ENCODE measurements at places on chromosomes 4 and X.

GRCh38 chrX:17622331-17622730, 115.0 kb upstream of the SCML1 start:
- DNase-seq, result no peak

DNA sequence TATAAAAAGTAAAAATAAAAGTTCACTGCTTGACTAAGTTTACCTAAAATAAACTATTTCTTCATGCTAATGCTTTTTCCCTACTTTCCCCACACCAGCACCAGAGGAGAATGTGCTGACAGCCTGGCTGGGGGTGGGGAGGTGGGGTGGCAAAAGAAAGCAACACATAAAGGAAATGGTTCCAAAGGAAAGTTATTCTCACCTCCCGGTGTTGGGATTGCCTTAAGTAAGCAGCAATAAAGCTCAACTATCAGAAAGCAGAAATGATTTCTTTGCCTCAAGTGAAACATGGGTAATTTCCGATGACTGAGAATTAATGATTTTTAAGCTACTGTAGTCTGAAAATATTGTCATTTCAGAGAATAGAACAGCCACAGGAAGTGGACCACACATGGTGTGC, 84.5 kb upstream of the DKK2 start:
- DNase-seq, result no peak

- peak; percentile 13 for DNase-seq
Observed at GRCh38 chrX:101485212-101485949, at the start of gene ARMCX4. TSS of gene ARMCX4 (plus strand) at chrX:101485456. CDS start at chrX:101488590, 3,134 bp downstream.

DNA sequence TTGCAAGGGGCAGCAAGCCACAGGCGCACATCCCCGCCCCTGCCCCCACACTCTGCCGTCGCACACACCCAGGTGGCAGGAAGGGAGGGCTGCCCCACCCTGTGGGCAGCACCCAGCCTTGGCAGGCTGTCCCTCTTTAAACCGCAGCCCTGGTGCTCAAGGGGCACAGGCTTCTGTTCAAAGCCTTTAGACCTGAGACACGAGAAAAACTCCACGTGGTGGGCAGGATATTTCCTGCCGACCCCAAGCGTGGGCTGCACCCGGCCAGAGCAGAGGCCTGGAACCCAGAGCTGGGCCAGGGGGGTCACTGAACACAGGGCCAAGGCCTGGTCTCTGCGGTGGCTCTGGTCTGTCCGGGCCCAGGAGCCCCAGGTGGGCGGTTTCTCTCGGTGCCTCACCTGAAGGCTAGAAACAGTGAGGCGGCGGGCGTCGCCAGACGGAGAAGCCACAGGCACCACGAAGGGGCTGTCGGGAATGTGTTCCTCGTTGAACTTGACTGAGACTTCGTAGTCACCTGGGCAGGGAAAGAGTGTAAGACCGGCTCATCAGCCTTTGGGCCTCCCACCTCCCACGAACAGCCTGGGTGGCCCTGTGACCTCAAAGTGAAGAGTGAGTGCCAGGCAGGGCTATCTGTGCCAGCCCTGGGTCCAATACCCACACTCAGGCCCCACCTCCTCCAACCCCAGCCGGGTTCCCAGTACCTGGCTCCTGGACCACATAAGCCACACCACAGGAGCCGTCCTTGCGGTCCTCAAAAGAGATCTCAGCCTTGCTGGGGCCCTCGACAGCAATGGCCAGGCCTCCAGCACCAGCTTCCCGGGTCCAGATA, 23.0 kb downstream of the FLNA start:
- DNase-seq, result no peak

- no peak for DNase-seq
Observed at GRCh38 chr4:57418133-57418532, 307.9 kb upstream of the IGFBP7 start.

DNA sequence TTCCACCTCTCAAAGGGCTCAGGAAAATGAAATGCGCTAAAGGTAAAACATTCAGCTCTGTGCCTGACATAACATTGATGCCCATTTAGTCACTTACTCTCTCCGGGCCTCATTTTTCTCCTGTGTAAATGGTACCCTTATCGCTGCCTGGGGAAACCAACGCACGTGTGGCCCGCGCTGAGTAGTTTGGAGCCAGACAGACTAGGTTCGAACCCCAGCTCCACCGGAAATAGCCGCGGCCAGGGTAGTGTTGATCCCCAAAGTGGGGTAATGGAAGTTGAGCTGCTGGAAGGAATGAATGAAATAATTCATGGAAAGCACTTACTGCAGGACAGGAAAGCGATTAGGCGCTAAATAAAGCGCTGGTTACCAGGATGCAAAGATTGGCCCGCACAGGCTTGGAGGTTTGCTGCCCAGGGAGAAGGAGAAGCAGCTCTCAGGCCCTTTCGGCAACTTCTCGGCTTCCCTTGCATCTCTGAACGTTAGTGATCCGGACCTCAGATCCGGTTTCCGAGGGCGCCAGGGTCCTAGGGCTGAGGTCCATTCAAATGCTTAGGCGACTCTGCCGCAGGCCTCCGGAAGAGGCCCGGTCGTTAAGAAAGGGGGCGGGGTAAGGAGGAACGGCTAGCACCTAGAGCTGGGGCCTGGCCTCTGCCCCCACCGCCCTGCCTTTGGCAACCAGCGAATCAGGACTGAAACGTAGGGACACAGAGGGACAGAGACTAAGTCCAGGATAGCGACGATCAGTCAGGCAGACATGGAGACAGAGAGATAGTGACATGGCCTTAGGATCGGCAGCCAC, 13.3 kb downstream of the NKX3-2 start:
- DNase-seq, result no peak

DNA sequence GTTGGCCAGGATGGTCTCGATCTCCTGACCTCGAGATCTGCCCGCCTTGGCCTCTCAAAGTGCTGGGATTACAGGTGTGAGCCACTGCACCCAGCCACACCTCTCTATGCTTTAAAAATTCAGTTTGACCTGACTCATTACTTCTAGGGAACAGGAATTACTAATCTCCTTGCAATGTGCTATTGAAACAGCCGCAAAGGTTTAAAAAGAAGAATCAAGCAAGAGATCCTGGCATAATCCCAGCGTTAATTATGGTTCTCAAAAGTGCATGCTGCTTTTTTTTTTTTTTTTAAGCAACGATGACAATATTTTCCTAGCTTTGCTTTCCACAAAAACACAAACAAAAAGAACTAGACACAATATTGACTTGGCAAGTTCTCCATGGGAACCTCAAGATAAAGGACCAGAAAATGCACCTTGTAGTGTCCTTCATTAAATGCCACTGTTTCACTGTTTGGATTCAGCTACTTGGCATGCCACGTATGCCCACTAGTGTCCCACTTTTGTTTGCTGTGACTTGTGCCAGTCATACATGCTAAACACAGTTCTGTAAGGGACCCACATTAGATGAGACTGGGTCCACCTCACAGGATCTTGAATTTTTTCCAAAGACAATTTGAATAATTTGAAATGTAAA, 112.6 kb upstream of the PPARGC1A start:
- DNase-seq, result no peak

DNA sequence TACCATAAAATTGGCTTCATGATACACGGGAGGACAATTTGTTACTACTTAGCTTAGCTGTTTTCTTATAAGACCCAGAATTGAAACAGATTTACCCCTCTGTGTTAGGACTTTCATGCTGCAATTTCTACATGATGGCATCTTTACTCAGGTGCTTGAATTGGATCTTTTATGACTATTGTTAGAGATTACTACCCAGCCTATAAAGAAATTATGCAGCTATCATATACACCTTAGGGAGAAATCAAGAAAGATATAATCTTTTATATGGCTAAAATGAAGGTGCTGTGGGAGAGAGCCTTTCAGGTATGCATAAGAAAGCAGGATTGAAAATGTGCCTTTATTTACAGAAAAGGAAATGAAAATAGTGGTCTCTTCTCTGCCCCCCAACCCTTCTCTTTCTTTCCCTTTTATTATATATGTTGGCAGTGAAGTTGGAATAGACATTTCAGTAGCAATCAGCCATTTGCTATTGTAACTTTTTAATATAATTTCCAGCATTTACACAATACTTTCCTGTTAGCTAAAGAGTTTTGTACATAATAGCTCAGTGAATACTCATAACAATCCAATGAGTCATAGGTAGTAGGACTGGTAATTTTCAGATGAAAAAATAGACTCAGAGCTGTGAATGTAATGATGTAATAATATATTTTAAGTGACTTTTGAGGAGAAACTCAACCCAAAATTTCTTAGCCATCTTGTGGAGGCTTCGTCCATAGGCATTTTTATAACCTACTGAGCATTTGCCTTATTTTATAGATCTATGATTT, 311.8 kb downstream of the ADGRL3 start:
- no peak for DNase-seq

GRCh38 chrX:149013081-149013480, 492.0 kb downstream of the IDS start:
- no peak for DNase-seq

DNA sequence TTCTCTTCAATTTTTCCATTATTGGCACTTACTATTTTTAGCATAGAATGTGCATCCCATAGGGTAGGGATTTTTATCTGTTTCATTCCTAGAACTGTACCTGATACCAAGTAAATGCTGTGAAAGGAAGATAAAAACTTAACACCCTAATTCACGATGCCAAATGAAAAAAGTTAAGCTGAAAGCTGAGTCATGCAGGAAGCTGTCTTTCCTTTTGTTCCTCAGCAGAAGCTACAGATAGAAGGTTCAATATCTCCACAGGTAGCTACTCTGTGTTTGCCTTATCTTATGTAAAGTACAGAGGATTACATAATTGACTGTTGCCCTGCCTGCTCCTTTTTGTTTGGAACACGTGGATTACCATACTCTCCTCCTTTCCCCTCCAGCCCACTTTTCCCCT, 77.0 kb downstream of the LRP2BP start:
- no peak for DNase-seq

DNA sequence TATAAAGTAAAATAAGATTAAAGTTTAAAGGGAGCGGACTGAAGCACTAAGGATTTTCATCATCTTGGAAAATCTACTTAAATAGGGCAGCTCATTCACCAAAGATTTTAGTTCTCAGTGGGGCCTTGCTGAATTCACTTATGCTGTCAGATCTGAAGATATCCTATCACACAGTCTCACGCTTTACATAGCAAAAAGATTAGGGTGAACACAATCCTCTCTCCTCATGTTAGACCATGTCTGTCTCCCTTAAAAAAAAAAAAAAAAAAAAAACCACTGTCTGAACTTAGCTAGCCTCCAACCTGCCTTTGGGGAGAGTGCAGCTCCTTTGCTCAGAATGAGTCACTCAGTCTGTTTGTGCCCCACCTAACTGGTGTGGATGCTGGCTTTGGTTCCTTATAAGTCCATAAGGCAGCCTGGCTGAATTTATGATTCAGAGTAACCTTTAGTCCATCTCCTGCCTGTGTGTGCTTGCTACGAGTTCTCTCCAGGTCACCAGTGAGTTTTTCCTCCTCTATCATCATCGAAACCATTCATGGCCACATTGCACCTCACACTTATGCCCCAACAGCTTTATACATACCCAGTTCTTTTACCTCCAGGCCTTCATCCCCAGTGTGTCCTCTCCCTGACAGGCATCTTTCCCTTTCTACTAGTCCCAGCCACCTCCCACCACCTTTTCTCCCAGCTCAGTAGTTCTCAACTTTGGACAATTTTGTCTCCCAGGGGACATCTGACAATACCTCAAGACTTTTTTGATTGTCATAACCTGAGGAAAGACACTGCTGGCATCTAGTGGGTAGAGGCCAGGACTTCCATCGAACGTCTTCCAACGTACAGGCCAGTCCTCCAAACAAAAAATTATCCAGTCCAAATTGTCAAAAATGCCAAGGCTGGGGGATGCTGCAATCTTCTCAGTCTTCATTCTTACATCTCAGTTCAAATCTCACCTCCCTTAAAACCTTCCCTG, 220.7 kb upstream of the EMCN start:
- DNase-seq, result no peak

- peak; percentile 0 for DNase-seq
Observed at GRCh38 chr4:159946983-159947615, 844.2 kb downstream of the RAPGEF2 start.

DNA sequence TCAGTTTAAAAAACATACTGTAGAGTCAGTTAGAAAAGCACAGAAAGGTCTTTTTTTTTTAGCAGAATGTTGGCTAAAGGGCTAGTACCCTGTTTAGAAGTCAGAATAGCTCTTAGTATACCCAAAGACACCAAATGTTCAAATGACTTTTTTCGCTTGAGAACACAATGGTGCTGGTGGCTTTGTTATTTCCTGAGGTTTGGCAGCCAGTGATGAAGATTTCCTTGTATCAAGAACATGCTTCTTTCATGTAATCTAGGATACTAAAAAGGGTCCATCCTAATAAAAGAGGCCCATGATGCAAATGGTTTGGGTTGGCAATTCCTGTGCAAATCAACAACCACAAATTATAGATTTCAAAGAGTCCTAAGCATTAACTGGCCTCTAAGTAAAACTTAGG, 21.1 kb upstream of the CD40LG start:
- DNase-seq, result no peak

- DNase-seq, result no peak
Observed at GRCh38 chrX:140360284-140360683, 144.6 kb downstream of the SOX3 start.

- DNase-seq, result no peak
Observed at GRCh38 chr4:95068818-95069478, 311.2 kb downstream of the BMPR1B start.

- no peak for DNase-seq
Observed at GRCh38 chr4:155367608-155368007, 9.2 kb downstream of the MAP9 start.

GRCh38 chr4:10998846-10999245, 314.3 kb upstream of the CLNK start:
- DNase-seq, result no peak

DNA sequence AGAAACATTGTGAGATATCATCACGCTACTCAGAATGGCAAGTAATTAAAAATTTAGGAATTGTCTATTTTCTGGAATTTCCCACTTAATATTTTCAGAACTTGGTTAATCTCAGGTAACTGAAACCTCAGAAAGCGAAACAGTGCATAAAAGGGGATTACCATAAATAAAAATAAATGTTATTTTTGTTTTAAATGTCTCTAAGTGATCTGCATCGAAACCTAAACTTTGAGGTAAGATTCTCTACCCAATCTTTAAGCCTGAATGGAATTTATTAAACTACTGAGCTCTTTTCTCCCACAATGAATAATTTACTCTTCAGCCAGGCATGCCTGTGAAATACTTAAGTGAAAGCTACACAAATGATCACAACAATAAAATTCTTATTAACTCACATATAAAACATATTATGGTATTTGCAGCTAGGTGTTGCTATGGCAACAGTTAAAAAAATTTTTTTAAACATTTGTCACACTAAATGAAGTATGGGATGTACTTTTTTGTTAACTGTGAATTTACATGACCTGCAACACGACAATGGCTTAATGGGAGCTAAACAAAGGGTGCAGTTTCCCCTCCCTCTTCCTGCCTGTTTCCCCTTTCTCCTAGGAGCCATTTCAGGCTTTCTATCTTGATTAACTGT, 220.2 kb upstream of the PRPS2 start:
- no peak for DNase-seq

- DNase-seq, result no peak
Observed at GRCh38 chr4:6188687-6189305, 11.6 kb downstream of the JAKMIP1 start.

GRCh38 chrX:110420771-110421499, 62.3 kb downstream of the RTL9 start:
- DNase-seq, result peak; percentile 3

Data from NCI-H2029 (cell line).